ENCODE measurements at places on chromosomes 1 and 21.
A peak's percentile ranks its signal among the peaks of the same experiment; 100 is the strongest.

DNA sequence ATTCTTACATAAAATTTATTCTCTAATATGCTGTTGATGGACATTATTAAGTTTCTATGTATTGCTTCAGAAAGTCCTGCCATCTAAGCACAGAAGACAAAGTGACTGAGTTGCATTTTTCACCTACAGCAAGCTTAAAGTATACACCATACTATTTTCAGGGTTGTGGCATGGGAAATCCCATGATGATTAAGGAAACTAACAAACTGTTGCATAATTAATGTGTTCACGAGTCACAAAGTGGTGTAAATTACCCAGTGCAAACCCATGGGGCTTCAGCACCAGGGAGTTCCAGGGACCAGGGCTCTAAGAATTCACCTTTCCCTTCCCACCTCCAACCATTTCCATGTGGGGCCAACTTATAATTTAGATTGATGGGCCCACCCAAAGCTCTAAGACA, 81.9 kb upstream of the NR5A2 start:
- no peak for DNase-seq

GRCh38 chr1:244075247-244075722, 24.2 kb downstream of the ZBTB18 start:
- no peak for DNase-seq

GRCh38 chr1:200029822-200030152, 2.3 kb downstream of the NR5A2 start:
- no peak for DNase-seq

- DNase-seq = no peak
These were observed 3.1 kb downstream of the TSSK3 start for GRCh38 chr1:32365445-32365844.

- DNase-seq = no peak
These were observed 44.3 kb upstream of the CAPZB start for GRCh38 chr1:19529664-19530063.

DNA sequence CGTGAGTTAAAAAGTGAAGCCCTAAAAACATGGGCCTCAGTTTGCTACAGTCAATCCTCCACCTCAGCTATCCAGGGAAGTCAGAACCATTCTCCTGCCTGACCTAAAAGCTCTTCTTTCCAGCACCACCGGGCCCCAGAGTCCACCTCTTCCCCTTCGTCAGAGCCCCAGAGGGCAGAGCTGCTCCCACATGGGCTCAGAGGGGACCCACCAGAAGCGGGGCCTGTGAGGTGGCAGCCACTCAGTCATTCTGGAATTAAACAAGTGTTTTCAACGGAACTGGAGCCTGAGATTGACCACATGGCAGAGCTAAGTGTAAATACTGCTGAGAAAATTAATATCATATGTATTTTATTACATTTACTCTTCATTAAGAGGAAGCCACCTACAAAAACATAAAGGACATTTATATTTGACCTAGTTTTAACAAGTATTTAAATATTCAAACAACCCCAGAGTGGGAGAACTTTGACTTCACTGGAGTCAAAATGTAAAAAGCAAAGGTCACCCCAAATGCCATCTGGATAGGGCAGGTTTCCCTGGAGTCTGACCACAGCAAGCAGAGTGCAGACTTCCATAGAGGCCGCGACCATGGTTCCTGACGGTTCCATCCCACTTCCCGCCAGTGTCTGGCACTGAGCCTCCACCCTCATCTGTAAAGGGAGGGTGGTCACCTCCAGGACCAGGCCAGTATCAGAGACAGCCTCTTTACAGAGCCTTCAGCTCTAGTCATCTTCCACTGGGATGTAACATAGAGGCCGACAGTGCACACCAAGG, 1.8 kb downstream of the SUMO3 start:
- no peak for DNase-seq

DNA sequence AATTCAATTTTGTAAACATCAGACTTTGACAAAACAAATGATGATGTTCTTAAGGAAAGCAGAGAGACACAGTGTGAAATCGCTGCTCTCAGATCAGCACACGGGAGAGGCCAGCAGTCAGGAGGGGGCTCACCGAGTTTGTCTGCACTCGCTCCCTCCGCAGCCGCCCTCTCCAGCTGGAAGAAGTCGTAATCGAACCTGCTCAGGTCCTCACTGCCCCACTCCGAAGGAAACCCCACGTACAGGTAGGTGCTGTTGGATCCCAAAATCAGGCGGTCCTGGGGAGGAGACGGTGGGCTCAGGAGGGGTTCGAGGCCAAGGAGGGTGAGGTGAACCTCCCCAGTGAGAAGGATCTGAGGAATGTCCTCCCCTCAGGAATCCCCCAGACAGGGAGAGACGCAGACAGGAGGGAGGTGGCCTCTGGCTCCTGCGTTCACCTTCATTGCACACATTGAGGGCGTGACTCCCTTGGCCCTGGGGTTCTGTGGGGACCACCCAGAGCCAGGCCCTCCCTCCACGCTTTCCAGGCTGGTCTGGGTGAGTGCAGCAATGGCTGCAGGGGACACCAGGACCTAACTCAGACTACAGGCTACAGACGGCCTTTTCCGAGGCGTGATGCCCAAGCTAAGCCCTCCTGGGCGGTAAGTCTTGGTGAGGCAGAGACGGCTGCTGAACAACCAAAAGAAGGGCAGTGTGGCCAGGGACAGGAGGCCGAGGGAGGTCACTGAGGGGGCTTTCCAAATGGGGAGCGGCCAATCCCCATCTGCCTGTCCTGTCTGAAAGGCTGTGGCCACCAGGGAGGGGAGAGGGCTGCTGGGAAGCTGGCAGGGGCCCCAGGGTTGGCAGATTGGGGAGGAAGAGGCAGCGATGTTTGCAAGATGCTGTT, 65.5 kb downstream of the SCCPDH start:
- DNase-seq = no peak

DNA sequence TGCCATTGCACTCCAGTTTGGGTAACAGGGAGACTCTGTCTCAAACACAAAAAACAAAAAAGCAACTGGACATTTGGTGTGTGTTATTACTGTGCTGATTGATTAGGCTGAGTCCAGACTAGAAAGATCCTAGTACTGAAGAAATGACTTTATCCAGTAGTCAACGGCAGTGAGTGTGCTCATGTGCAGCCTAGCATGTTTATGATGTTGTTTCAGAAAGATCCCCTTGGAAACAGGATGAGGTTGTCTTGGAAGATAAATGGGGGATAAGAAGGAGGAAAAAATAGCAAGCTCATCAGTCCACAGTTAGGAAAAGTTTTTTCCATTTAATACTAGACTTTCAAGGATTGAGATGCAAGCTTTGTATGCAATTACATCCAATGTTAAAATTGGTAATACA, 14.3 kb downstream of the RUSC1 start:
- DNase-seq = no peak

DNA sequence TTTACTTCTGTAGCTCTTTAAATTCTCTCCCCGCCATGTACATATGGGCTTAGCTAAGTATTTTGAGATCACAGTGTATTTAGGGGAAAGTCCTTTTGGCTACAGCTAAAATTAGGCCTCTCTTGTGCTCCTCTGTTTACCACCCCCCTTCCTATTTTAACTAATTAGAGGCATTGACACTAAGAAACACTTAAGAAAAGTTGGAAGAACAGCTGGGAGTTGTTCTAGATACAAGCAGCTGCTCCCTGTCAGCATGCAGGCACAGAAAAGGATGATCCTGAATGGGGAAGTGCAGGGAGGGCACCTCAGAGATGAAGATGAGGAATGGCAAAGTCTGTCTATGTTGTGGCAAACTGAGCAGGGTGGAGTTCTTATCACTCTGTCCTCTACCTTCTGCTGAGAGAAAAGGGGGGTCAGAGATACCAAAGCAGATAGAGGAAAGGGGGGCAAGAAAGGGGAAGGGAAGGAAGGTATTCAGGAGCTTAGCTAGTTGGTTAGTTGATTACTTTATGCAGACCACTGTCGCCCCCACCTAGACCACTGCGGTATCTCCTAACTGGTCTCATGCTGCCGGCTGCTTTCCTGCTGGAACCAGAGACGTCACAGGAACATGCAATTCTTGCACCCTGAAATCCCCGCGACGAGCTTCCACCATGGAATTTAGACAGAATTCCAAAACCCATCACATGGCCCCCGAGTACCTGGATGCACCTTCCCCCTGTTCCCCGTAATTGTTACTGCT, 82.4 kb upstream of the HOOK1 start:
- DNase-seq = no peak

DNA sequence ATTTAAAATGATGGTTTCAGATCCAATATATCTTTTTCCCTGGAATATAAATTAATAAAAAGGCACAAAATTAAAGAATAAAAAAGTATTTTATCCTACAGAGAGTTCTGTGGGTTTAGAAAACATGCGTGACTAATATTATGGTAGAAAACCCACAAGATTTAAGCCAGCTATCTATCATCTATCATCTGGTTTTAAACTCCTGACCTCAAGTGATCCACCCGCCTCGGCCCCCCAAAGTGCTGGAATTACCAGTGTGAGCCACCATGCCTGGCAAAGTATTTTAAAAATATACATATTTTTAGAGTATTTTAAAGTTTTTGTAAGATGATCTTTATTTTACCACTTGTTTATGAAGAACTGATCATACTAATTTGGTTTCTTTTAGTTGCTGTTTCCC, 79.5 kb downstream of the NRIP1 start:
- no peak for DNase-seq

- no peak for DNase-seq
These were observed 96.6 kb upstream of the HNRNPU start for GRCh38 chr1:244960904-244961303.

DNA sequence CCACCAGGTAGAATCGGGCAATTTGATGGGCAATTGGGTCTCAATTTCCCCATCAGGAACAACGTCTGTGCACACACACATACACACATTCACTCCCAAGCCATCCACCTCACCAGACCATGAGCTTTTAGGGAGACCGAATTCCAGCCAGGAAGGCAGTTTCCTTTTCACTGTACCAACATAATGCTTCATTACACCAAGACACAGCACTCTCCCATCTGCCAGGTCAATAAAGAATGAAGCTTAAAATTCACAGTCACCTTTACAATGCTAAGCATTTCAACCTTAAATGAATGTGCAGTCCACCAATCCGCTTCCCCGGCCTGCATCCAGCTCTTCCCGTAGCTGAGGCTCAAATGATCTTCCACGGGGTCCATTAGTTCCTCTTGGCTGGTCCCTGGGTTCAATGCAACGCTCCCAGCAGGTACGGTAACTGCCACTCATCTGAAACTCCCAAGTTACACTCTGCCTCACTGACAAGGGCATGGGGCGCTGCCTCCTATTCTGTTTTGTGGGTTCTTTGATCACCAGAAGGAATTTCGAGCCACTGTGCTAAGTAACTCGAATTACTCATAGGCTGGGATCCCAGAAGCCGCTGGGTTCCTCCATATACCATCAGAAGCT, 105.0 kb downstream of the SIM2 start:
- DNase-seq = no peak

DNA sequence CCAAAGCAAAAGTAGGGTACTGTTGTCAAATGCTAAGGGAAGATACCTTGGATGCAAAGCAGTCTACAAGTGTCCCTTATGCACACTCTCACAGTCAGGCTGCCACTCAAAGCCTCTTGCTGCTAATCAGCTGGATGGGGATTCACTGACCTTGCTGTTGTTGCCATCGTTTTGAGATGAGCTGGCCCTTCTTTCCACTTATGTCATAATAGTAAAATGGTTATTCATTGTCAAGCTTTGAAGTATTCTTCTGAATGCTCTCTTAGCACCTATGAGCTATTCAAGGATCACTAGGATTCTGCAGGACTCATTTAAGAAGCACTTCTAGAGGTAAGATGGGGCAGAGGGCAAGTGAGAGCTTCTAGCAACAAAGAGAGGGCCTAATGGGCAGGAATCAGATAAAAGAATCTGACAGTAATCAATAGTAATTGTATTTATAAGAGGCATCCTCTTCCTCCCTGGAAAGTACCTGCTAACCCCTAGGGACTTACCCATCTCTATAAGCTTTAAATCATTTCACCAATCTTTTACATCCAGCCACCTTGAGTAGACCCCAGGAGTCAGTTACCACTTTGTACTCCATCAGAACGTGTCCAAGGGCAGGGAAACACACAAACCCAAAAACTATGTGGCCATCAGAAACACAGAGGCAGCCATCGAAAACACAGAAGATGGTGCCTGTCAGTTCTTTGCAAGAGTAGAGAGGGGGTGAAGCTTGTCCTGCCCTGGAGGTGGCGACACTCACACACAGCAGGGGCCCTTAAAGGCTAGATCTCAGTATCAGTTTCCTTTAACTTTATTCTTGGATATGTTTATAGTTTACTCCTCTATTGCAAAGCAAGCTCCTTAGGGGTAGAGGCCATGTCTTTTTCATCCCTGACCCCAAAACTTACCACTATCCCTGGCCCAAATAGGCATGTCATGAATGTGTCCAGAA, 103.7 kb upstream of the NFIA start:
- peak; percentile 35 for DNase-seq

DNA sequence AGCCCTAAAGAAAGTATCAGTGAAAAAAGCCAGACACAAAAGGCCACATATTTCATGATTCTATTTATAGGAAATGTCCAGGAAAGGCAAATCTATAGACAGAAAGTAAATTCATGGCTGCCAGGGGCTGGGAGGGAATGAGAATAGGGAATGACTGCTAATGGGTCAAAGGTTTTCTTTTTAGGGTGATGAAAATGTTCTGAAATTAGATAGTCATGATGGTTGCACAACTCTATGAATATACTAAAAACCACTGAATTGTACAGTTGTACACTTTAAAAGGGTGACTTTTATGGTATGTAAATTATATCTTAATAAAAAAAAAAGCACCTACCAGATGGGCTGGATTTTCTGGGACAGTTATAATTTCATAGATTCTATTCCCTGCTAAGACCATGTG, 114.8 kb downstream of the CNIH3 start:
- no peak for DNase-seq

- peak; percentile 76 for DNase-seq
These were observed 17.7 kb upstream of the PTPRC start for GRCh38 chr1:198620951-198621824.

- no peak for DNase-seq
These were observed 1271.0 kb downstream of the BRINP3 start for GRCh38 chr1:189206617-189207016.

- DNase-seq = no peak
These were observed 67.6 kb upstream of the LRRC8B start for GRCh38 chr1:89457046-89457445.

DNA sequence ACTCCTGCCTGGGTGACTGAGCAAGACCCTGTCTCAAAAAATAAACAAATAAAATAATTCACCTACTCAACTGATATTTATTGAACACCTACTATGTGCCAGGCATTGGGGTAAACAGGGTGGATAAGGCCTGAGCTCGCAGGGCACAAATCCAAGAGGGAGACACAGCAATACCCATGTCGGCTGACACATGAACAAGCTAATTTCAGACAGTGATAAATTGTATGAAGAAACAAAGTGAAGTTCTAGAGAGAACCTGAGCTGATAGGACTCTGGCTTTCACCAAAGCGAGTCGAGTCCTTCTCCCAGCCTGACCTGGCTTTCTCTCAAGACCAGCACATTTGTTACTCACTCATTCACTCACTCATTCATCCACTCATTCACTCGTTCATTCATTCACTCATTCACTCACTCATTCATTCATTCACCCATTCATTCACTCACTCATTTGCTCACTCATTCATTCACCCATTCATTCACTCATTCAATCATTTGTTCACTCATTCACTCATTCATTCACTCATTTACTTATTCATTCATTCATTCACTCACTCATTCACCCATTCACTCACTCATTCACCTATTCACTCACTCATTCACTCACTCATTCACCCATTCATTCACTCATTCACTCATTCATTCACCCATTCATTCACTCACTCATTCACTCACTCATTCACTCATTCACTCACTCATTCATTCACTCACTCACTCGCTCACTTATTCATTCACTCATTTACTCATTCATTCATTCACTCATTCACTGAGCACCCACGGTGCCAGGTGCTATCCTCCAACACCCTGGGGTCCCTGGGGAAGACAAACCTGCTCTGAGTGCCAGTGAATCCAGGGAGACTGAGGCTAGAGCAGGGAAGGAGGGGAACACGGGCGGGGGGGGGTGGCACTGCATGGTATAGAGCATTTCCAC, 37.4 kb upstream of the CASZ1 start:
- DNase-seq = no peak
